ENCODE measurements at places on chromosomes 11 and 22.

DNA sequence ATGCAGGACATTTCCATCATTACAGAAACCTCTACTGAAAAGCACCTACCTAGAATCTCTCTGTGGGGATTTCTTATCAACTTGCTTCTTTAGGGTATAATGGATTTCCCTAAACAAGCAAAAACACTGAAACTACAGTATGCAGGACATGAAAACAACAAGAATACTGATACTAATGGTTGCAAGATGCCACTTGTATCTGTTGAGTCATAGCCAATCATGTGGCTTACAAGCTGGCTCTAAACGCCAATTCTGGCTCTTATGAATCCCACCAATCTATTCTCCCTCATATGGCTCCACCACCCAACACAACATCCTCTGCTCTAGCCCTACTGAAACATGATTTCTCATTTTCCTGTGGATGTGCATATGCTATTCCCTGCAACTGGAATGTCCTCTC, 22.6 kb downstream of the TENM4 start:
- DNase-seq = no peak

- DNase-seq = no peak
Measured at GRCh38 chr22:20043057-20043996, 22.4 kb downstream of the TANGO2 start.

DNA sequence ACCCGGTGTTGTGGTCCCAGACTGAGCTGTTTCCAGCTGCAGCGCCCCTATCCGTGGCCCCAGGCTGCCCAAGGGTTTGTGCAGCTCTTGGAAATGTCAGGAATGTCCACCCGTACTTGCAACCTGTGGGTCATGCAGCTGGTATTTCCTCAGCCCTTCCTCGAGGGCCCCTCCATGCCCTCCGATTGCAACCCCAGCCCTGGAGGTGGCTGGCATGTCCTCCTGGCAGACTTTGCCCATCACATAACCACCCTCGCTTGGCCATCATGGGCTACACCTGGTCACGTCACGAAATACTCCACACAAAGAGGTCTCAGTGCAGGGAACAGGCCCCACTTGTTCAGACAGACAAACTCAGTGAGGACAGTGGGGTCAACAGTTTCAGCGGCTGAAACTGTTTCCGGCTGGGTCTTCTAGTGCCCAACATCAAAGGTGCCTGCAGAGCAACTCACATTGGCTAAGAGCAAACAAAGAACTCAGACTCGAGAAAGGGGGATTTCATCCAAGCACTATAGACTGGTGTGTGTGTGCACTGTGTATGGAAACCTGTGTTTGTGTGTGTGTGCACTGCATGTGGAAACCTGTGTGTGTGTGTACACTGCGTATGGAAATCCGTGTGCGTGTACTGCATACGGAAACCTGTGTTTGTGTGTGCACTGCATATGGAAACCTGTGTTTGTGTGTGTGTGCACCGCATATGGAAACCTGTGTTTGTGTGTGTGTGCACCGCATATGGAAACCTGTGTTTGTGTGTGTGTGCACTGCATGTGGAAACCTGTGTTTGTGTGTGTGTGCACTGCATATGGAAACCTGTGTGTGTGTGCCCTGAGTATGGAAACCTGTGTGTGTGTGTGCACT, 72.8 kb upstream of the CCND1 start:
- no peak for DNase-seq

- no peak for DNase-seq
Measured at GRCh38 chr22:42296381-42296853, 26.0 kb upstream of the TCF20 start.

GRCh38 chr11:35524780-35525179, 636 bp downstream of the PAMR1 start:
- DNase-seq = no peak

- DNase-seq = no peak
Measured at GRCh38 chr11:36130401-36130800, 158.8 kb downstream of the COMMD9 start.

GRCh38 chr11:101448881-101449442, 134.8 kb downstream of the TRPC6 start:
- DNase-seq = no peak

- no peak for DNase-seq
Measured at GRCh38 chr22:38223289-38223960, 21.6 kb downstream of the MAFF start.

DNA sequence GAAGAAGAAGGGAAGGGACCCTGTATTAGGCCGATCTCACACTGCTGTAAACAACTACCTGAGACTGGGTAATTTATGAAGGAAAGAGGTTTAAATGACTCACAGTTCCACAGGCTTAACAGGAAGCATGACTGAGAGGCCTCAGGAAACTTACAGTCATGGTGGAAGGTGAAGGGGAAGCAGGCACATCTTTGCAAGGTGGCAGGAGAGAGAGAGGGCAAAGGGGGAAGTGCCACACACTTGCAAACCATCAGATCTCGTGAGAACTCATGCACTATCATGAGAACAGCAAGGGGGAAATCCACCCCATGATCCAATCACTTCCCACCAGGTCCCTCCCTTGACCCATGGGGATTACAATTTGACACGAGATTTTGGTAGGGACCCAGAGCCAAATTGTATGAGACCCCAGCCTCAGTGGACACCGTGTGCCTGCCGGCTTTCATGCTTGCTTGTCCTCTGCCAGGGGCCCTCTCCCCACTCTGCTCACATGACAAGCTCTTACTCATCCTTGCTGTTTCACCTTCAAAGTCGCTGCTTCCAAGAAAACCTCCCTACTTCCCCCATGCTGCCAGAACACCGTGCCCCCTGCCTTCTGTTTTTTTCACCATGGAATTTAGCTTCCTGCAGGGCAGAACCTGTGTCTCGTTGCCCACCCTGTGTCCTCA, 23.3 kb upstream of the PPFIA1 start:
- no peak for DNase-seq

- no peak for DNase-seq
Measured at GRCh38 chr11:2719831-2720590, 20.2 kb upstream of the KCNQ1OT1 start.

GRCh38 chr11:65384301-65384889, 1.9 kb upstream of the SLC25A45 start:
- DNase-seq = no peak

DNA sequence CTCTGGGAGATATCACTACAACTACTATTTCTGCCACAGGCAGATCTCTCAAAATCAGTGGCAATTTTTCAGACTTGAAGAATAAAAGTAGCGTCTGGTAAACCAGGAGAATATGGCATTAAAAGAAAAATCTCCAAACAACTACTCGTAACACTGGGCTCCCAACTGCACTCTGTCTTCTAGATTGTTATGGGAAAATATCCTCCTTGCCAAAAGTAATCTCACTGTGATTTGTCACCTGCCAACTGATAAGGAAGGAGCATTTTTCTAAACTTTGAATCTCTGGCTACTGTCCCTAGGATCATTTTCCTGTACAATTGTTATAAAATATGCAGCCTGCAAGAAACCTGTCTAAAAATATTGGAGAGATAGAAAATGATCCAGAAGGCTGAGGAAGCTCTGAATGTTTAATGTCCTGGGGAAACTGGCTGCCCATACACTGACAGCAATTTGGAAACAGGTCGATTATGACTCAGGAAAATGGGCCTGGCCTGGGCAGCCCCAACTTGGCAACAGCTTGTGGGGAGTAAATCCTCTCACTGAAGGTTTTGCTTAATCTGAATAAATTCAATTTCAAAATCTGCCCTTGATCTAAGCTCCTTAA, 90.5 kb upstream of the DBX1 start:
- DNase-seq = no peak

GRCh38 chr11:5671831-5672230, 13.0 kb downstream of the TRIM5 start:
- DNase-seq = no peak
